Activated CD4-positive, alpha-beta memory T cell treated with anti-CD3 and anti-CD28 coated beads, Interleukin-2, amount 10 ng/mL, durations not matched to agents 7 days and 5 days (primary cell): ENCODE measurements at places on chromosomes 1 and 21. TPM values are rescaled to one million over a fixed set of nuclear protein-coding genes. Genes with fewer than 3 reads are reported as not detected.

DNA sequence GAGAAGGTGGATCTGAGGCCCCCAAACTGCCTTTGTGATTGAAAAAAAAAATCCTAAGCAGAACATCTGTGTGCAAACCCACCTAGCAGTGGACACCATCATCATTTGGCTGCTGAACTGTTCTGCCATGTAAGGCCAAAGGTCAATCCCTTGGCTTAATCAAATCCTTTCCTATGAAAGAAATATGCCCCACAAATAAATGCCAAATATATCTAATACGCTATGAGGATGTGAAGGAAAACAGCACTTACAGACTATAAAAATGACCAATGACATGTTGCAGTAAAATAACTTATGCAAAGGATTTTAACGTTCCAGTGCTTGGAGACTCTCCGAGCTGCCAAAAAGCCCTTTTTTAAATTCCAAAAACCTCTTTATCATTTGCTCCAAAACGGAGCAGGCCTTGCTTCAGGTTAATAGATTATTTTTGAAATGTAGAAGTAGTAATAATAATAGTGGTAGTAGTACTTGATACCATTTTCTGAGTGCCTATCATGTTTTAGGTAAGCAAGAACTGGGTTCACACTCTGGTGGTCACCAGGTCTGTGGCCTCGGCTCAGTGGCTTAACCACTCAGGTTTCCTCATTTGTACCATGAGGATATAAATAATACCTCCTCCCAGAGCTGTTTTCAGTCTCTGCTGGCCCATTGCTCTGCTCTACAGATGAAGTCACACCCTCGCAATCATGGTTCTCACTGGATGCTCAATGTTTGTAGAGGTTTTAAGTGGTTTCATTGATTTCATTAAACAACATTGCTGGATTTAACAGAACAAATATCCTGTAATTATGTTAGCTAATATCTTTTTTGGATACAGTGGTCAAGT is 47.9 kb upstream of the EDEM3 start:
- peaks cover 5% of the 10 kb centered on the region for H3K4me1 ChIP-seq
- DNase-seq, result no peak
- H3K4me3 ChIP-seq, result no peak overlapping the region
- peaks cover 64% of the 10 kb centered on the region for H3K36me3 ChIP-seq
- no peak overlapping the region for H3K27ac ChIP-seq
- no peaks in the 10 kb centered on the region for H3K27me3 ChIP-seq

Gene ETNK2
- total RNA-seq, result 0.08 TPM

DNA sequence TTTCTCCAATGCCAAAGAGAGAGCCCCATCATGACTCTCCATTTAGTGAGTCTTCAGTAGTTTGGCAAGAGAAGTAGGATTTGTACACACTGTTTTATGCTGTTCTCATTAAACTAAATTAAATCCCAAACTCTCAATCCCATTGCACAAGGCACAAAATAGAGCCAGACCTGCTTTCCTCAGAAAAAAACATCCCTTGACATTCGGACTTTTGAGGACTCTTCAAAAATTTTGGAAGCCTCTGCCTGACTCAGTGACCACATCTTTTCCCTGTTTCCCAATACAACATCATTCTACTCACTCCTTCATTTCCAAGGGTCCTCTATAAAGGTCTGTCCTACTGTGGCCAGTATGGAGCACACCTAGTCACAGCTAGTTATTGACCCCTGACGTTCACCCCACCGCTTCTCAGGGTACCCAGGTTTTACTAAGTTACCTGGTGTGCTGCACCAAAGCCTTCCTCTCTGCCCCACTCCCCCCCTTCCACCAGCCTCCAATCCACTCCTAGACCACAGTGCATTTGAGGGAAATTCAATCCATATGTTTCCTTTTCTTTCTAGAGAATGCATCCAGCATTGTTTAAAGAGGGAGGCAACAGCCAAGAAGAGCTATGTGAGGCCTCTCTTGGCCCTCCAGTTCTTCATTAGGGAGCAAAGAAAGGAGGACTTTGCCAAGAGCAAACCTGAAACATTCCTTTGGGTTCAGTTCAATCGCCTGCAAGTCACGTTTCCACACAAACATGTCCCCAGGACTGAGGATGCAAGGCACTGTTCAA is 428.7 kb downstream of the PLPP3 start:
- no peak overlapping the region for H3K4me3 ChIP-seq
- H3K36me3 ChIP-seq, result no peaks in the 10 kb centered on the region
- DNase-seq, result no peak
- no peaks in the 10 kb centered on the region for H3K27me3 ChIP-seq
- H3K27ac ChIP-seq, result no peak overlapping the region
- no peaks in the 10 kb centered on the region for H3K4me1 ChIP-seq

GRCh38 chr1:91584309-91584708 is 83.7 kb downstream of the CDC7 start:
- H3K4me3 ChIP-seq, result no peak overlapping the region
- peaks cover 2% of the 10 kb centered on the region for H3K27me3 ChIP-seq
- peaks cover 20% of the 10 kb centered on the region for H3K4me1 ChIP-seq
- DNase-seq, result no peak

GRCh38 chr1:50707824-50708223 is 252.2 kb downstream of the FAF1 start:
- no peak for DNase-seq
- no peak overlapping the region for H3K4me3 ChIP-seq
- H3K36me3 ChIP-seq, result no peaks in the 10 kb centered on the region
- no peak overlapping the region for H3K27ac ChIP-seq
- H3K27me3 ChIP-seq, result no peaks in the 10 kb centered on the region
- H3K4me1 ChIP-seq, result no peaks in the 10 kb centered on the region

Gene CGN
- total RNA-seq, result 0.96 TPM
